ENCODE measurements at places on chromosomes 4 and X. TPM values are rescaled to one million over a fixed set of nuclear protein-coding genes. Genes with fewer than 3 reads are reported as not detected.

The TMEM35A gene
- total RNA-seq: not detected

The CXCL5 gene
- total RNA-seq: not detected

GRCh38 chr4:111871802-111872201 lies 273.5 kb upstream of the FAM241A start:
- DNase-seq: no peak

- no peak for DNase-seq
These were observed 71.0 kb upstream of the LSM6 start for GRCh38 chr4:146104541-146104940.

DNA sequence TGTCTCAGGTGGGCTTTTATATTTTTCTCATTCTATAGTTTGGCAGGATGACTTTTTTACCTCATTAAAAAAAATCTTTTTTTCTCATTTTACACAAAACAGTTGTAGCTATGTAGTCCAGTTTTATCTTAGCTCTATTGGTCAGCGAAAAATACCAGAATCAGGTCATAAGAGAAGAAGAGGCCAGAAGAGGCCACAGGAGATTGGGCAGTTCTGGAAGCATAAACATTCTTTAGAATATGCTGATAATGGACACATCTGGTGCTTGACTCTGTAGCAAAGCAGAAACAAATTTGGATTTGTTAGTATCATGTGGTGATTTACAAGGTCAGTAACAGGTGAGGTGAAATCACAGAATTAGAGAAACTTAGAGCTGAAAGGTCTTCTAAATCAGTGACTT lies 66.6 kb upstream of the ARHGAP24 start:
- no peak for DNase-seq

- no peak for DNase-seq
These were observed 55.4 kb downstream of the NOP14 start for GRCh38 chr4:2907706-2908293.

The TRPC3 gene
- not detected for total RNA-seq

GRCh38 chr4:77433418-77433733 lies 172.2 kb upstream of the CXCL13 start:
- DNase-seq: peak; percentile 33

DNA sequence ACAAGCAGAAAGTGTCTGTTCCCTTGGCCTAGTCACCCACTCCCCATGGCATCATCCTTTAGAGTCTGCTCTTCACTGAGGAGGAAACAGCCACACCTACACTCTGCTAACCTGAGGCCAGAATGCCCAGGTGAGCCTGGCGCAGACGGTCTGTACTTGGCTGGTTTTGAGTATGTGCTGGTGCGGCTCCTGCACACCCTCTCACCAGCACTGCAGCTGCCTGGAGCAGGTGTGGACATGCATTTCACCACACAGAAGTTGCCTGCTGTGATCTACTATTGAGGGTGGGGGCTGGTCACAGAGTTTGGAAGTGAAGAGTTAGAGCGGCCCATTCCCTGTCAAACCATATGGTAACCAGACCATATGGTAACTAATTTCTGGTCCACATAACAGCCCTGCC lies 39.5 kb downstream of the KANTR start:
- DNase-seq: no peak

- DNase-seq: no peak
These were observed 444.2 kb upstream of the SLIT2 start for GRCh38 chr4:19807505-19807904.

The ANK2 gene
- not detected for total RNA-seq

The ANXA10 gene
- not detected for total RNA-seq

Measured in CD4-positive, alpha-beta memory T cell (primary cell).